Liver (tissue), 10 donors: ENCODE measurements at places on chromosomes 13 and 19.

DNA sequence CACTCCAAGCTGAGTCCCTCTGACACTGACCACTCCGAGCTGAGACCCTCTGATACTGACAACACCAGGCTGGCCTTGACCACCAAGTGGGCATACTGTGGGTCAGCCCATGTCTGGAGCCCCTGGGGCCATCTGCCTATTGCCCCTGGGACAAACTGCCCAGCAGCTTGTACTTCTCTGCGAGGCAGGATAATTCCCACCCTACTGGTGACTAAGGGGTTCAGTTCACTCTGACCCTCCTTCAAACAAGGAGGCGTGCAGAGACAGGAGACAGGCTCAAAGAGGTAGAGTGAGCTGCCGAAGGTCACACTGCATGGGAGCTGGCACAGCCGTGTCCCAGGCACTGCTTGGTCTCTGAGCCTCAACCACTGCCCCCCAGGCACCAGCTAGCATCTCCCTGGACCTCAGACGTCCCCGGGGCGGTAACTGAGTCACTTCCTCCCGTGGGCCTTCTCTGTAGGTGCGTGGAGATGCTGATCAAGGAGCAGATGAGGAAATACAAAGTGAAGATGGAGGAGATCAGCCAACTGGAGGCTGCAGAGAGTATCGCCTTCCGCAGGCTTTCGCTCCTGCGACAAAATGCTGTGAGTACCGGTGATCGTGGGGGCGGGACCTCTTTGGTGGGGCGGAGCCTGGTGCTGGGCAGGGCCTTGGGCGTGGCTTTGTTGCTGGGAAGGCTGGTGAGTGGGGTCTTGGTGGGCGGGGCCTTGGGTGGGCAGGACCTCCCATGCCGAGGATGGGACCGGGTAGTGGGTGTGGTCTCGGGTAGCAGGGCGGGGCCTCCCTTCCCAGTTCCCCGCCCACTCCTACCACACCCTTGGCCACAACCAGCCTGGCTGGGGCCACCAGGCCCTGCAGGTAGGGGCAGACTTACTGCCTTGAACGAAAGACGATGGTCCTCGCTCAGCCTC is 5.8 kb upstream of the USE1 start:
- peak; percentile 78 for DNase-seq

DNA sequence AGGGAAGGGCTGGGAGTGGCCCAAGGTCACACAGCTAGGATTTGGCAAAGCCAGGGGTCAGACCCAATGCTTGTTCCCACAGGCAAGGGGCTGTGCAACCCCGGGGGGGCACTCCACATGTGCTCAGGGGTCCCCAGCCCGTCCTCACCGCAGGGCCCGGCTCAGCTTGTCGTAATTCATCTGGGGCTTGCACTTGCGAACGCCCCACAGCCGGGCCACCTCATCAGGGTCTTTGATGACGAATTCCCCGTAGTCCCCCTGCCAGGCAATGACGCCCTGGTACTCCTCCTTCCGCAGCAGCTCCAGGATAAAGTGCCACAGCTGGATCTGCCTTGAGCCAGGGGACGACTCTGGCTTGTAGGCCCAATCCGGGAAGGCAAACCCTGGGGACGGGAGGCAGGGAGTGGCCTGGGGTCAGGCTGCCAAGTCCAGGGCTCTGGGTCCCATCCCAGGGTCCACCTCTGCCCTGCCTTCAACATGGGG is 4.7 kb downstream of the ERF start:
- DNase-seq, result peak; percentile 33

GRCh38 chr13:42728507-42729180 is 52.7 kb upstream of the FAM216B start:
- no peak for DNase-seq

DNA sequence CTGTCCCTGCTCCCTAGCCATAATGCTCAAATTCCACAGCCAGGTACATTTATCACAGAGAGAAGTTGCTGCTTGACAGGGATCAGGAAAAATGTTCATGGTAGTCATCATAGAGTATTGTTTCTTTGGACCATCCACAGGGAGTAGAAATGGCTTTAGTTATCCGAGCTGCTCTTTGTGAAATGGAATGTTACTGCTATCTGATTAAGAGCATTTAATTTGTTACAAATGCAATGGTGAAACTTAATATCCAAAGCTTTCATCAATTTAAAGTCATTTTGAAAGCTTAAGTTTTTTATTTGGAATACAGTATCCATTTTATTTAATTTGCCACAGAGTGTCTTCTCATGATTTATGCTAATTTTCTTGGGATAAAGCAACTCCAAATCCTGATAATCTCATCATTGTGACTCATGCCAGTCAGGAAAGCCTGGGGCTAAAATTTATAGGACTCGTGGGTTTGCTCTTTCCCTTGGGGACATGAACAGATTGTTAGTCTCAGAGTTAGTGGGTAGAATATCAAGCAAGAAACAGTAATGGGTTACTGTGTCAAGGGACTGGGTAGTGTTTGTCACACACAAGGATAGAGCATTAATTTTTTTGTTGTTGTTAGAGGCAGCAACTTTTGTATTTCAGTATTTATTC is 59.8 kb downstream of the SCEL start:
- no peak for DNase-seq

DNA sequence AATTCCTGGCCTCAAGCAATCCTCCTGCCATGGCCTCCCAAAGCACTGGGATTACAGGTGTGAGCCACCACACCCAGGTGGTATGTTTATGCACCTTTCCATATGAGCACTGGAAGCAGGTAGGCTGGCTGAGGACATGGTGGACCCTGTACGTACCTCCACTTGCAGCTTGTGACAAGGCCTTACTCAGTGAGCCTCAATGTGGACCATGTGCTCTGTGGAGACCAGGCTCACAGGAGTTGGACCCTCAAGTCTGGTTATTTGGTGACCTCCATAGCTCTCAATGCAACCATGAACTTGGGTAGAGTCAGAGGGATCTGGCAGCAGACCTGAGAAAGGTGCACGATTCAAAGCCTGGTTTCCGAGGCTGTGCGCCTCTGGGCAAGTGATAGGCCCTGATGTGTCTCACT is 5.5 kb downstream of the ACP4 start:
- no peak for DNase-seq

GRCh38 chr13:94286581-94286980 is 192.9 kb downstream of the DCT start:
- DNase-seq, result no peak

GRCh38 chr13:59398127-59398526 is 765.6 kb downstream of the DIAPH3 start:
- no peak for DNase-seq

- DNase-seq, result no peak
Measured at GRCh38 chr13:85631801-85632200, 167.4 kb downstream of the SLITRK6 start.

- no peak for DNase-seq
Measured at GRCh38 chr13:74687442-74688182, 553.4 kb upstream of the KLF12 start.

GRCh38 chr19:28074773-28075172 is 1138.2 kb downstream of the UQCRFS1 start:
- DNase-seq, result no peak

GRCh38 chr19:16303755-16304154 is 20.9 kb upstream of the KLF2 start:
- DNase-seq, result no peak

DNA sequence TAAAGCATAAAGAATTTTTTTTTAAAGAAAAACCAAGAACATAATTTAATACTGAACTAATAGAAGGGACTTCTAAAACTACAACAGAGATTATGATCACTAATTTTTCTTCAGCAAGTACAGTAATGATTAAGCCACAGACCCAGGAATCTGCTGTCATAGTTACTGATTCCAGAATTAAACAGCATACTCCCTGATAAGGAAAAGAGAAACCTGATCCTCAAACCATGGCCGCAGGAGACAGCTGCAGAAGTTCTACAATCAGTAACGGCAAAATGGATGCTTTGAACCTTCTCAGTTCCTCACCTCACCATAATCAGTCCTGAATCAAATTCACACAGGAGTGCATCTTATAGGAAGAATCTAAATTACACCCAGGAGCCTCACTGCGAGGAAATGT is 939.0 kb upstream of the SLITRK1 start:
- no peak for DNase-seq

DNA sequence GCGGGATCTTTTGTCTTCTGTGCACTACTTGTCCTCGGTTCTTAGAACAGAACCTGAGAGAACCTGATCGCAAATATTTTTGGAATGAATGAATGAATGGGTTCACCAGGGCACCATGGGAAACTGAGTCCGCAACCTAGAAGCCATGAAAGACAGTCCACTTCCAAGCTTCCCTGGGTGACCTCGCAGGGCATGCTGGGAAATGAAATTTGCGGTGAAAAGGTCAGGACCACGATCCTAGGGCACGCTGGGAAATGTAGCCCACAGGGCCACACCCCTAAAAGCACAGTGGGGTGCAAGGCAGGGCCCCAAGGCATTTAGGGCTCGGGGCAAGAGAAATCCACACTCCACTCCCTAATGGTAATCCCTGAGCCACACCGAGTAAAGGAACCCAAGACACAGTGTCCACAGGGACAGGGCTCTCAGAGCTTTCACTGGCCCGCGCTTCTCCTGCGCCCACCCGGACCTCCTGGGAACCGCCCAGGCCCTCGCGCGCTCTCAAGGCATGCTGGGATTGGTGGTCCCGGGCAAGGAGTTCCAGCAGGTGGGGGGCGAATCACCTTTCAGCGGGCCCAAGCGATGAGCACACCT is 1.1 kb upstream of the PPP1R12C start:
- DNase-seq, result peak; percentile 79

DNA sequence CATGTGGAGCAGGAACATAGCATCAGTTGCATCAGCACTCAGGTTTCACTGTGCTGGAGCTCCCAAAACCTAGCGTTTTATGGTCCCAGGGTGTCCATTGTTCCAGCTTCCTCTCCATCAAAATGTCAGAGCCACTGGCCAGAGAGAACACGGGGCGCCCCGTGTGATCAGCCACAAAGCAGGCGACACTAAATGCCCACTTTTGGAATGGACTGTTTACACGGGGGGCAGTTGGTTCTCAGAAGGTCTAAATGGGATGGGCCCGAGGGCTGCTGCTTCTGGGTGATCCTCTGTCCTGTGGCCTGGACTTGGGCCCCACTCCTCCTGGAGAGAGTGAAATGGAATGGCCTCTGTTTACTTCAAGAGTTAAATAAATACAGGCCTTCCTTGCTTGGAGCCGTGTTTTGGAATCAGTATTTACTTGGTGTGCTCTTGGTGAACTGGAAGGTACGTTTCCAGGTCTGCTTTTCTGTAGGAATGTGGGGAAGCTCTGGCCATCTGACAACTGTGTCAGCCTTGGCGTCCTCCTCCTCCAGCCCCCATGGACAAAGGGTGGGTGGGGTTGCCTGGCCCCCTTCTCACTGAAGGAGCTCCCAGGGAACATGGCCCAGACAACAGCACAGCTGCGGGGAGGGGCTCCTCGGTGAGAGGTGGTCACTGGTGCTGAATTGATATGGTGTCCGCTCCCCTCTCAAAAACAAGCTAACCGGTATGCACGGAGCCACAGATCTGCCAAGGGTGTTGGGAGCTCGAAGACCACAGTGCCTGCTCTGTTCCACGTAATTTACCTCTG is 16.1 kb upstream of the MCF2L start:
- no peak for DNase-seq

DNA sequence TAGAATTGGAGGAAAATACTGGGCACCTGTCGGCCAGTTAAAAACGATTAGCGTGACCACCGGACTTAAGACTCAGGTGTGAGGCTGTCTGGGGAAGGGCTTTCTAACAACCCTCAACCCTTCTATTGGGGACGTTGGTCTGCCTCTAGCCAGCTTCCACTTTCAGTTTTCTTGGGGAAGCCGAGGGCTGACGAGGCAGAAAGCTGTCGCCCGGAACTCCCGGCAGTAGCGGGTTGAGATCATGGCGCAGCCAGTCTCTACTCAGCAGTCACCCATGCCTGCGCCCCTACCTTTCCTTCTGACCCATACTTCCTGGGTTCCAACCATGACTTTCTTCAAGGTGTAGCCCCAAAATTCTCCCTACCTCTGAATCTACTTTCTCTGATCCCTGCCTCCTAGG is 1424.1 kb downstream of the SLITRK1 start:
- no peak for DNase-seq

DNA sequence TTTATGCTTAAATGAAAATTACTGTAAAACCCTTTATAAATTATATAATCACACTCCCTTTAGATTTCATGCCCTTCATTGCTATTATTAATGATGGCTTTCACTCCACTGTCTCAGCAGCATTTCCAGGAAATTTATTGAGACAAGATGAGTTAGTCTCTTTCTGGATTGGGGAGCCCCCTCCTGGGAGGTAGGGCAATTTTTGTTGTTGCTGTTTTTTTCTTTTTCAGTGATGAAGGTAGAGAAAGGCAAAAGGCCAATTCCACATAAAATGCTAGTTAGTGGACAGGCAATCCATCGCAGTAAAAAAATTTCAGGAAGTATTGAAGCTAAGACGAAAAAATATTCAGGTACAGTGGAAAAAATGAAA is 80.2 kb downstream of the TEX26 start:
- DNase-seq, result no peak

DNA sequence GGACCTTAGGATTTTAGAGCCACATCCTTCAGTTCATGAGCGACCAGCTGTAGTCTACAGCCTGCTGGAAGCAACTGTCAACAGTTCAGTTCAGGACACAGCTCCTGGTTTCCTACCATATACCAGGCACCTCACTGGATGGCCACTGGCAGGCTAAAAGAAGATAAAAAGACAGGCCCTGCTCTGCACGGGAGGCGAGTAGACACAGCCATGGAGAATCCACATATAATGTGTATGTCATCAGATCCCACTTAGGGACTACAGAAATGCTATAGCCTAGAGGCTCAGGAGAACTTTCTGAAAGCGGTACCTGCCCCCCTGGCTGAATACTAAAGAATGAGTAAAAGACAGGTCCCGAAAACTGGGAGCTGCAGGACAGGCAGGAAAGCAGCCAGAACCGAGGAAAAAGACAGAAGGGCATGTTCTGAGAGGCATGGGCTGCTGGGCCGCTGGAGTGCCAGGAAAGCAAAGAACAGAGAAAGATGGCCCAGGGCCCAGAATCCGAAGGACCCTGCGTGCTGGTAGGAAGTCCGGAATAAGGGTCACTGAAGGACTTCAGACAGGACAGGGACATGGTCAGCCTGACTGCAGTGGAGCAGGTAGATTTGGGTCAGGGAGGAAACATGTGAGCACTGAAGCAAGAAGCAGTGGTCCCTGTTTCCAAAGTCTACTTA is 23.5 kb downstream of the DZIP1 start:
- no peak for DNase-seq

GRCh38 chr19:41224632-41225031 is 5.6 kb downstream of the AXL start:
- DNase-seq, result no peak

GRCh38 chr13:46143184-46143701 is 38.4 kb upstream of the CPB2 start:
- no peak for DNase-seq

GRCh38 chr13:25971459-25972145 is 80.2 kb downstream of the SHISA2 start:
- DNase-seq, result no peak

- DNase-seq, result no peak
Measured at GRCh38 chr13:27534981-27535380, 84.6 kb upstream of the MTIF3 start.

DNA sequence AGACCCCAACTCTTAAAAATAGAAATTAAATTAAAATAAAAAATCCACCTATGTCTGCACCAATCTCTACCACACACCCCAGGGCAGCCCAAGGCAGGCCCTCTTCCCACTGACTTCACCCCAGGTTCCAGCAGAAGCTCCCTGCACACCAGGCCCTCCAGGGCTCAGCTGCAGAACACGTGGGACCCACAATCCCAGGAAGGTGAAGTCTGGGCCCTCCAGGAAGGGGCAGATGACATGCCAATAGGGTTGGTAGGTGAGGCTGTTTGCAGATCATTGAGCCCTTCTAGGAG is 19.2 kb upstream of the VSTM2B start:
- no peak for DNase-seq
